A549 treated with CORT108297 at 1 μM for 4 hours (cell line): ENCODE measurements at places on chromosomes 7 and 10. TPM values are rescaled to one million over a fixed set of nuclear protein-coding genes. Genes with fewer than 3 reads are reported as not detected.

Gene SLC16A12
- total RNA-seq, result 0.05 to 0.16 TPM (median 0.05 TPM) in 5 replicates

Gene LRRC18
- not detected in 5 replicates for total RNA-seq

Gene FAM237B
- total RNA-seq, result not detected in 5 replicates

Gene WNT8B
- total RNA-seq, result 0.03 to 0.07 TPM (median 0.04 TPM) in 3 of 5 replicates, not detected in the others

Gene TAS2R41
- not detected in 5 replicates for total RNA-seq

Gene GRID1
- 0.18 to 0.44 TPM (median 0.24 TPM) in 5 replicates for total RNA-seq
